ENCODE measurements at places on chromosomes 1 and 21. TPM values are rescaled to one million over a fixed set of nuclear protein-coding genes. Genes with fewer than 3 reads are reported as not detected.

DNA sequence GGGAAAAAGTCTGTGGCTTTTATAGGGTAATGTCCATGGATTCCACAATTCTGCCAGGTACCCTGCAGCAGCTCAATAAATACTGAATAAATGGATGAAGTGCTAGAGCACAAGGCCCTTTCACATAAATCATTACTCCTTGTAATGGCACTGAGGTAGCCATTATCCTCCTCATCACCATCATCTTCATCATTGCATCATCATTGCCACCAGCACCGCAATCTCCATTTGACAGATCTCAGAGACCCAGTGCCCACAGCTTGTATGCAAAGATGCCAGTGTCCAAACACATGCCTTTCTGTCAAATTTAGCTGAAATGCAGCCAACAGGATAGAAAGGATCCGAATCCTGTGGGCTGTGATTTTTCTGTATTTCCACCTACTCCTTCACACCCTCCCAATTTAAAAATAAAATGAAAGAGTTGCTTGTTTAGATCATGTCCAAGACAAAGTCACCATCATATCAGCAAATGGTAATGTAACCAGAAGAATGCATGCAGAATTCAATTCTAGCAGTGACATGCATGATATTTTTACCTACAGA, 17.4 kb downstream of the DAB1 start:
- DNase-seq = no peak

GRCh38 chr1:8147956-8148355, 121.8 kb upstream of the ERRFI1 start:
- no peak for DNase-seq

DNA sequence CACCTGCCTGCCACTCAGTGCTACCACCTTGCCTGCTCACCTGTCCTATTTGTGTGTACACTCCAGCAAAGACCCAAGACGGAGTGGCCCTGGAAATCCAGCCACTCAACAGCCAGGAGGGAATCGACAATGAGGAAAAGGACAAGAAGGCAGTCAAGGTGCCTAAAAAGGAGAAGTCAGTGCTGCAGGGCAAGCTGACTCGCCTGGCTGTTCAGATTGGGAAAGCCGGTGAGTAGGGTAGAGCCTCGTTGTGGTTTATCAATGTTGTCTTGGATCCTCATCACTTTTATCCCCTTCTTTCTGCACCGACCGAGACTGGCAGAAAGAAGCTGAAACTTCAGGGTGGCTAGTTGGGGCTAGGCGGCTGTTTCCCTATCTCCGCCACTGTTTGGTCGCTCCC, 61.4 kb upstream of the LAX1 start:
- no peak for DNase-seq

DNA sequence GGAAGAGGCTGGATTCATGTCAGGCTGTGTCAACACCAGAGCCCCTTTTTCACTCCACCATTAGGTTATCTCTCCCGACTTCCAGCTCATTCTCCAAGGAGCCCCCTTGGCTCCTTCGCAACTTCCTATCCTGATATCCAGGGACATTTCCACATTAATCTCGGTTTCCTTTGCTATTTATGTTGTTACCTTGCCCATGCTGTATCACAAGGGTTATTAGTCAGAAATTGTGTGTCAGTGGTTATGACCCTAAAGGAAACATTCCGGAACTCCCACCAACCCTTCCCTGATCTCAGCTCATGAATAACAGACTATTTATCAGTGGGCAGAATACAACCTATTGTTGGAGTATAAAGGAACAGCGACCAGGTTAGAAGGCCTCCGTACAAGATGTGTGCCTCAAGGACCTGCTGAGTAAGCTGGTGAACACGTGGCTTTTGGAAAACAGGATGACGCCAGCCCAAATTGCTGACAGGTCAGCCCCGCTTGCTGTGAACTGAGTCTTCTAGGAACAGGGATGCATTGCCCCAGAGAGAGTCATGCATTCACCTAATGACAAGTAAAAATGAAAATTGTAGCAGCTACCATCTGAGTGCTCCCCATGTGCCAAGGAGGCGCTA, 121.5 kb downstream of the PLPP3 start:
- DNase-seq = no peak

- no peak for DNase-seq
Measured at GRCh38 chr1:71916894-71917293, 365.4 kb downstream of the NEGR1 start.

DNA sequence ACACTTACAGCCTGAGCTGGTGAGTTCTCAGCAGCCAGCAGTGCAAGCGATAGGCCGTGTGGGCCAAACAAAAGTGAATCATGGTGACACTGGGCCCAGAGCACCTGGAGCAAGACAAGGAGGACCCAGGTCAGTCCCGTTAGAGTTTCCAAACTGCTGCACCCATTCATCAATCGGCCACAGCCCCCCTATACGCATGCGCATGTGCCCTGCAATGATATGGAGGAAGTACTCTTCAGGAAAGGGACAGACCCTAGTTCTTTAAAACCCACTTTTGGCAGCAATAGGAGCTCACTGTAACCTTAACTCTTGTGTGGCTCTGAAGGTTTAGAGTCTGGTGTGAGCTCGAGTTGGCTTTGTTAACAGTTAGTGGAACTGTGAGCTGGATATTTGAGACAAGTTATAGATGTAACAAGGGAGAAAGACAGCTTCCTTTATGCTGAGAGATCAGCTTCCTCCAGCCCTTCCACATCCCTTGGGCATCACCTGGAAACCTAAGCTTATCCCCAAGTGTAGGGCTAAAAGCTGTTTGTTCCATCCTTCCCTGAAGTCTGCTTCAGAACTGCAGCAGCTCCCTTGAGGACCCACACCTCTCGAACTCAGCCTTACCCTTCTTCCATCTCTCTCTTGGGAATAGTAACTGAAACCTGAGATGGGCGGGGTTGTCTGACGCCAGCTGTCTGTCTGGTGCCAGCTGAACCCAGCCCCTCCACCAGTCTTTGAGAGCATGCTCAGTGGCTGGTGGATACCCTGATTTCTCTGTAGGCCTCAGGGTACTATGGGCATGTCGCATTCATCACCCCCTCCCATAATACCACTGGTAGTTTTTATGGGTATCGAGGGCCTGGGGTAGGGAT, 17.7 kb downstream of the NMNAT1 start:
- no peak for DNase-seq

DNA sequence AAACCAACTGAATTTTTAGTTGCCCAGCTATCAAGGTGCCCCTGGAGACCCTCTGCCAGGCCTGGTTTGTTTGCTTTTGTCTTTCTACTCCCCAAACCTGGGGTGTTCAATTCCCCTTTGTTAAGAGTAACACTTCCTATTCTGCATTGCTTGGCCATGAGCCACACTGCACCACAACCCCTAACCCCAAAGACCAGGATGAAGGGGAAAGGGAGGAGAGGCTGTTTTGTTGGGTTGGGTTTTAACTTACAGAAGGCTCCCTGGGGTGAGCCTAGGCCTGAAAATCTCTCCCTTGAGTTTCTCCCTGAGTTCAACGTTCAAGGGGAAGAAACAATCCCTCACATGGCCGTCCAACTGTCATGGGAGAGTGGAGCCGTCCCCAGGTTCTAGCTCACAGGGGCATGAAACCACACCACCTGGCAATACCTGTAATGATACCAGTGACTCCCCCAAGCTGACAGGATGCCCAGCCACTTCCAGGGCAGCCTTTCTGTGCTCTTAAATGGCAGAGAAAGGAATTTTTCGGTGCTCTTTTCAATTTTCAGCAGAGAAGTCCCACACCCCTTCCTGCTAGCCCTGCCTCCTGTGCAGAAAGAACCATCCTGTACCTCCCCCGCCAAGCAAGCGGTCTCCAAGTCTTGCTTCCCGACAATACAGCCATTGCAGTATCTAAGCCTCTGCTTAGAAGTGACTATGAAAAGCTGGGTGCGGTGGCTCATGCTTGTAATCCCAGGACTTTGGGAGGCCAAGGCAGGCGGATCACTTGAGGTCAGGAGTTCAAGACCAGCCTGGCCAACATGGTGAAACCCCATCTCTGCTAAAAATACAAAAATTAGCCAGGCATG, 14.9 kb downstream of the SLC45A3 start:
- DNase-seq = peak; percentile 43

DNA sequence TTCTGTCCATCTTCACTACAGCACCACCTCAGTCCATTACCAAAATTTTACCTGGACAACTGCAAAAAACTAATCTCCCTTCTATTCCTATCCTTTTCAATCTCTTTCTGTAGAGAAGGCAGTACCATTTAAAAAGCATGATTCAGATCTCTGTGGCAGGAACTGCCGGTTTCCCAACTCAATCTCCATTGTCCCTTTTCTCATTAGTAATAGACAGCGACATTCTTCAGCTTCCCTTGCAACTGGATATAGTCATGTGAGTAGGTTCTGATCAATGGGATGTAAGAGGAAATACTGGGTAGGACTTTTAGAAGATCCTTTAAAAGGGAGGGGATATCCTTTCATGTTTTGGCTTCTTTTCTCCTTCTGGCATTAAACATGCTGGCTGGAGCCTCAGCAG, 74.9 kb downstream of the ADCY10 start:
- DNase-seq = no peak

- DNase-seq = no peak
Measured at GRCh38 chr1:7526867-7527732, 244.0 kb upstream of the VAMP3 start.

- DNase-seq = no peak
Measured at GRCh38 chr1:15051882-15052528, 101.5 kb upstream of the TMEM51 start.

DNA sequence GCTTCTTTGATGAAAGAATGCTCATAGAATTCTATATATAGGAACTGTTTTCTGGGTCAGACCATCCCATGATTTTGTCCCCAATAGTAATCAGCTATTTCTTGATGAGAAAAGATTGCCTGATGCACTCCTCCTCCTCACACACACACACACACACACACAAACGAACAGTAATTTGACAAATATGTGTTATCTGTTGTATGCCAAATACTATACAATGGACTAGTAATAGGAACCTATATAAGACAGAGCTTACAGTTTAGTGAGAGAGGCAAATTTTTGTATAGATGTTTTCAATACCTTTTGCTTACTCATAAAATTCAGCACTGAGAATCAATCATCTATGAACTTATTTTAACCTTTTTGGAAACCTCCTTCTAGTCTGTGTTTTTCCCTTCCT, 76.8 kb downstream of the PLA2G4A start:
- no peak for DNase-seq

DNA sequence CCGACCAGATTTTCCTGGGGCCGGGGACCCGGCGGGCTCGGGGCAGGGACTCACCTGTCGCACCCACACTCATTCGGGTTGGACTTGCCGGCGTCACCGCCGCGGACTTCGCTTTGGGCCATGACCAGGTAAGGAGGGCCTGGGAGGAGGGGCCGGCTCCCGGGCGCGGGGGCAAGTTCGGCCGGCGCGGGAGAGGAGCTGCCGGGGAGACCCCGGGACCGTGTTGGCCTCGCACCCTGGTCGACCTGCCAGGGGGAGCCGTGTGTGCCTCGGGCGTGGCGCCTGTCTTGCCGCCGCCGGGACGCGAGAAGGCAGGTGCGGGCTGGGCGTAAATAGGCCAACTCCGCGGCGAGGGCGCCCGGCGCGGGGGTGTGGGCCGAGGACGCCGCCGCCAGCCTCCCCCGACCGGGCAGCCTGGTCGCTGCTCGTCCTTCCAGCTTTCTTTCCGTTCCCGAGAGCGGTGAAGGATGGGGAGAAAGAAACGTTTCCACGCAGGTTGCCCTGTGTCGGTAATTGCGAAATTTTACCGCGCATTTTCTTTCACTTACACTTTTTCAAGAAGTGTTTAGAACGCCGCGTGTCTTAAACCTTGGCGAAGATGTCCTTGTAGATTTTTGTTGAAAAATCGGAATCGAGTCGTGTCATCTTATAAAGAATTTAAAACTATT, 558 bp downstream of the USP1 start:
- DNase-seq = no peak

DNA sequence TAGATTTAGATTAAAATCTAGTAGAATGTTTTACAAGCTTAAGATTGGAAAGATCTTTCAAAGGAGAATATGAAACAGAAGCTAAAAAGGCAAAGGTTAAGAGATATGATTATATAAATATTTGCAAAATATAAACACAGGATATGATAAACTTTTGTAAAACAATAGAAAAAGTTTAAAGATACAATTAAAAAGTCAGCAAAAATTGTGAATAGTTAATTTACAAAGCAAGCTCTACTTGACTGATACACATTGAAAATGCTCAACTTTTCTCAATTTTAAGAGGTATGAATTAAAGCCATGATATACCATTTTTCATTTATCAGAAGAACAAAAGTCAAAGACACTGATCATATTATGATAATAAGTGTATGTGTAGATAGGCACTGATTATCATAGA, 21.0 kb downstream of the RAB3GAP2 start:
- DNase-seq = no peak

DNA sequence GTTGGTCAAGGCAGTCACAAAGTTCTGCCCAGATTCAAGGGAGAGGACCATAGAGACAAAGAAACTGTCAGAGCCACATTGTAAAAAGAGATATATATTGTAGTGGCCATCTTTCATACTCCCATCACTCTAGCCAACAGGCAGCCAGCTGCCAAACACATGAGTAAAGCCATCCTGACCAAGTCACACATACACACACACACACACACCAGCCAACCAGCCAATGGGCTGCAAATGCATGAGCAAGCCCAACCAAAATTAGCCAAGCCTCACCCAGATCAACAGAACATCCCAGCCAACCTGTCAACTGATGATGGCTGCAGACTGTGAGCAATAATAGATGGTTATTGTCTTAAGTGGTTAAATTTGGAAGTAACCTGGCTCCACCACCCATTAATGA, 120.7 kb downstream of the SEC16B start:
- no peak for DNase-seq

DNA sequence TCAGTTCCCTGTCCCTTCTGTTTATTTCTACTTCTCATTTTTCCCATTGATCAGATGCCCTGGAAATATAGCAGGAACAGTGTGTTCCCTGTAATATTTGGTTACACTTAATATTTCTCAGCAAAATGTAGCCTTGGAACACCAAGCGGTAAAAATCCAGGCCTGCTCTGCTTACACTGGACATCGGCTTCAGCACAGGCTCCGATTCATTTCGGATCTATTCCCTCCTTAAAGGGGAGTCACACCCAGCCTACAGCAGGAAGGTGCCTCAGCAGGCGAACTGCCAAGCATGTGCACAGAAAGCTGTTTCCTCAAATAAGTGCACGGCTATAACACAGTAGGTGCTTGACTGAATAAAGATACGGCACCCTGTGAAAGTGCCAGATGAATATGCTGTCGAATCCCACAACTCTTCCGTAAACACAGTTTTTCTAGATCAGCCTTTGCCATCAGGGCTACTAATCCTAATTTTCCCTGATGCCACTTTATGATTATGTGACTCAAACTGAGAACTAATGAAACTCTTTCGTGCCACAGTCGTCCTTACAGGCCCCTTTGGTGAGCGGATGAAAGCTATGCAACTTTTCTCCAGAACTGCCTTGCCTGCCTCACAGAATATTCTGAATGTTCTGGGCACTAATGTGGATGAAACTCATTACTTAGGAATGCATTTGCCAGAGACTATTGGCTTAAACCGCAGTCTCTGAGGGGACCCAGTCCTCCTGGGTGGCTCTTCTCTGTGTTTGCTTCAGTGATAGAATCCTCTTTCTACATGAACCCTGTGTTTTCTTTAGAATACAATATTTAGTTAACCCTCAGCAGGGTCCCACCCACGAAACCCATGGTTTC, 275.5 kb upstream of the RUNX1 start:
- no peak for DNase-seq

FNDC10 gene
- 18.2 TPM for polyA plus RNA-seq

OR2L13 gene
- not detected for polyA plus RNA-seq

SLAMF6 gene
- polyA plus RNA-seq = not detected

LCE1B gene
- polyA plus RNA-seq = not detected

PLEKHN1 gene
- not detected for polyA plus RNA-seq

WDR4 gene
- 4.8 TPM for polyA plus RNA-seq

PADI2 gene
- 11.7 TPM for polyA plus RNA-seq

CLCA2 gene
- not detected for polyA plus RNA-seq

FHAD1 gene
- polyA plus RNA-seq = 0.84 TPM
